ENCODE measurements at places on chromosomes 3 and 15.

DNA sequence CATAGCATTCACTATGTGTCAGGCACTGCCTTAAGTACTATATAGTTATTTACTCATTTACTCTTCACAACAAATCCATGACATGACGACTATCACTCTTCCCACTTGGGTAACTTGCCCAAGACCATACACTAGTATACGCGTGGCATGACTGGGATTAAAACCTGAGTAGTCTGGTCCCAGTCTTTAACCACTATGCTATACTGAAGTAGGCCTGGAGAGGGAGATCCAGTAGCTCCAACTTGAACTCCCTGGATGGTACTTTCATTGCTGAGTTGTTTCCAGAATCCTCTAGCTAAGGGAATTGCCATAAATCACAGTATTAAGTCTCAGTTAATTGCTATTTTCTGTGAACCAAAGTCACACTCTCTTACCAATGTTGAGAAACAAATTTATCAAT lies 116.2 kb upstream of the LSAMP start:
- no peak for DNase-seq

DNA sequence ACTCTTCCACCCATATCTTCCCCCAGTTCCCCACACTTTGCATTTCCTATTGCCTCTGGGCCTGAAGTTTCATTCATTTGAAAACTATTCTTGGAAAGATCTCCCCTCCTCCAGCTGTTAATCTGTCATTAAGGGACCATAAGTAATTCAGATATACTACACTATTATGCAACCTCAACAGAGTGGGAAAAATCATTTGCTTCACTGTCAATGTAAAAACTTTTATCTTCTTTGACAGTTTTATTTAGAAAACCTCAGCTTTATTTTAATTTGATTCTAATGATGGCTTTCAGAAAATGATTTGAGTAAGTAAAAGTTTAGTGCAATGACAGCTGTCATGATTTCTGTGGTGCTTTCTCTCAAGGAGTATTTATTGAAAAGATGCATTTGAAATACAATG lies 435.3 kb upstream of the KCNMB2 start:
- no peak for DNase-seq

DNA sequence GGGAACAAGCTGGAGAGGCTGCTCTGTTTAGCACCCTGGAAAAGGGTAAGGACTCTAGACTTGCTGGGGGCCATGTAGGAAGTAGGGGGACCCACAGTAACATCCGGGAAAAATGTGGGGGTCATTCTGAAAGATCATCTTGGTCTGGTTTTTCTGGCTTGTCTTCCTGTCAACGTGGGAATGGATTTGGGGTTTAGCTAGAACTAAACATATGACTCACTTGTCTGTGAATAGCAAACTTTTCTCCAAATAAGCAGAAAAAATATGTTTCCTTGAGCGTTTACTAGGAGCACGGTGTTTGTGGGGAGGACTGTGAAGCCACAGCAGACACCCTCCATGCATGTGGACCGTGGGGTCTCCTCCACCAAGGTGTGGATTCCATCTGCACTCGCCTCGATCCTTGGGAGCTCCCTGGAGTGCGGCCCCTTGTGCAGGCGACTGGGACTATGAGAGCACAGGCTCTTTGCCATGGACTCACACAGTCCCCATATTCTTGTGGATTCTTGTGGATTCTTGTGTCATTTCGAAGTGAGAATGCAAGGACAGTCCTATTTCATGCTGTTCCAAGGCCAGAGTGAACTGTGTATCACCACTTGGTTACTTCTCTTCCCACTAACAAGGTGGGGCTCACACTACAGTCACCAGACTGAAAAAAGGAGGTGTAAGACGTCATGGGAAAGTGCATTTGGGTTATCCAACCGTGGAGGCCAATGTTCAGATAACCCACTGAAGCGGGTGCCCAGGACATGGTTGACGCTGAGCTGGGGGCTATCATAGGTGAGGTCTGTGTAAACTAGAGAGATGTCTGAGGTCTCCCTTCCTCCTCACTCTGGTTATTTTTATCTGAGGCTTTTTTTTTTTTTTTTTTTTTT lies 25.5 kb downstream of the PGPEP1L start:
- DNase-seq: no peak

DNA sequence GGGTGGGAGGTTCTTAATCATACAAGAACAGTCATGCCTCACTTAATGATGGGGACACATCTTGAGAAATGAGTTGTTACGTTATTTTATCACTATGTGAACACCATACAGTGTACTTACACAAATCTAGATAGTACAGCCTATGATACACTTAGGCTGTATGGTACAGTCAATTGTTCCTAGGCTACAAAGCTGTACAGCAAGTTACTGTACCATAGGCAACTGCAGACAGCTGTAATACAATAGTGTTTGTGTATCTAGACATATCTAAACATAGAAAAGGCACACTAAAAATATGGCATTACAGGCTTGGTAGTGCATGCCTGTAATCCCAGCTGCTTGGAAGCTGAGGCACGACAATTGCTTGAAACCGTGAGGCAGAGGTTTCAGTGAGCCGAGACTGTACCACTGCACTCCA lies 55.7 kb upstream of the PLXND1 start:
- no peak for DNase-seq

DNA sequence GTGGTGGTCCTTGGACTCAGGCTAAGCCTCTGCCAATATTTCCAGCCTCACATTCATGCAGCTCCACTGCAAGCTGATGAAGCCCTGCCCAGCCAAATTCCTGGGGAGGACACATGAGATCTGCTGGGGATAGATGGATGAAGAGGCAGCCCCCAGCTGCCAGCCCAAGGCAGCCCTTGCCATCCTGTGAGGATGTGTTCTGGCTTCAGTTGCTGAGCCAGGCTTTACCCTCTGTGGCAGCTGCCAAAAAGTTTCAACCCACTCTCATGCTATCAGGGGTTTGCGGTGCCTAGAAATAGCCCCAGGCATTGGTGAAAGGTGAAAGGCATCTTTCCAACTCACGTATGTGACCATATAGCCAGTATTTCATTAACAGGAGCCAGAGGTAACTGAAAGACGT lies 37.6 kb downstream of the C2CD4A start:
- DNase-seq: no peak

GRCh38 chr3:30034246-30034991 lies 572.0 kb upstream of the TGFBR2 start:
- DNase-seq: no peak

- DNase-seq: no peak
These were observed 28.1 kb downstream of the CYP11A1 start for GRCh38 chr15:74339371-74339770.

- DNase-seq: no peak
These were observed 22.2 kb downstream of the SMAD3 start for GRCh38 chr15:67087507-67088172.

DNA sequence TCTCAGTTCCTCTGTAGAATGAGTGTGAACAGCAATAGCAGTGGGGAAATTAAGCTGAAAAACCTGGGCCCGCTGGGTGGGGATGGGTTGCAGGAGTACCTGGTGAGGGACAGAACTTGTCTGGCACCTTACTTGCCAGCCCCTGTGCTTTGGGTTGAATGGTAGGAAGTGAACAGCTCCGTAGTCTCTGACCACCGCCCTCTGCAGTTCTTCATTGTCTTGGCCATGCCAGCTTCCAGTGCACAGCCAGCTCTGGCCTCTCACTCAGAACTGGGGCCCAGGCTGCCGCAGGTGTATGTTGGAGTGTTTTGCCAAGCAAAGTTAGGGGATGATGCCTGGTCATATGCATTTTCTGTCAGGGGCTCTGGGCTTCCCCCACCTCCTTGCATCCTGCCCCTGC lies 14.0 kb upstream of the CHST14 start:
- DNase-seq: no peak

DNA sequence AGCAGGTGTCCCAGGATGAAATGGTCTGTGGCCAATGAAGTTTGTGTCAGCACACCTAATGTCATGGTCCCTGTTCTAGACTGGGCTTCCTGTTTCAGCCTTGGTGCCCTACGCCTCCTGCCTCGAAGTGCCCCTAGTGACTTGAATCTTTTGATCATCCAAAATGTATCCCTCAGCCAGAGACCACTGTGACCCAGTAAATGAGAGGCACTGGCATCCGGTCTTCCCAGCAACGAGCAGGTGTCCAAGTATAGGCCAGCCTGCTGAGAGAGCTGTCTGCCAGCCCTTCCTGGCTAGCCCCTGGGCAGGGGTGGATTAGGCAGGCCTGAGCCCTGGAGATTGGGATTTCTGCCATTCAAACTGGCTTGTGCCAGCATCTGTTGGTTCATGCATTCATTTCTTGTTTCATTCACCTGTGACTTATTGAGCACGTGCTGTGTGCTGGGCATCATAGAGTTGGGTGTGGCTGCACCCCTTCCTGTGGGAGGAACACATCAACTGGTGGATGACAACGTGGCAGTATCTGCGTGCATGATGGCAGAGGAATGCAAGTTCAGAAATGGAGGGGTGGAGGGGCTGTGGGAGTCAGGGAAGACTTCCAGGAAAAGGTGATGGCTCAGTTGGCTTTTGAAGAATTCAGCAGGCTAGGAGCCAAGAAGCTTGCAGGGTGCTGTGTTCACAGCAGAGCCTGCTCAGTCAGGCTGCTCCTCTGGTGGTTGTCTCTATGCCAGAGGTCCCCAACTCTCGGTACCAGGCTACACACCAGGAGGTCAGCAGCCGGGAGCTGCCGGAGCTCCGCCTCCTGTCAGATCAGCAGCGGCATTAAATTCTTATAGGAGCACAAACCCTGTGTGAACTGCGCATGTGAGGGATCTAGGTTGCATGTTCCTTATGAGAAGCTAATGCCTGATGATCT lies 21.6 kb downstream of the ESYT3 start:
- no peak for DNase-seq

- no peak for DNase-seq
These were observed 70.7 kb downstream of the XXYLT1 start for GRCh38 chr3:195200010-195200822.

DNA sequence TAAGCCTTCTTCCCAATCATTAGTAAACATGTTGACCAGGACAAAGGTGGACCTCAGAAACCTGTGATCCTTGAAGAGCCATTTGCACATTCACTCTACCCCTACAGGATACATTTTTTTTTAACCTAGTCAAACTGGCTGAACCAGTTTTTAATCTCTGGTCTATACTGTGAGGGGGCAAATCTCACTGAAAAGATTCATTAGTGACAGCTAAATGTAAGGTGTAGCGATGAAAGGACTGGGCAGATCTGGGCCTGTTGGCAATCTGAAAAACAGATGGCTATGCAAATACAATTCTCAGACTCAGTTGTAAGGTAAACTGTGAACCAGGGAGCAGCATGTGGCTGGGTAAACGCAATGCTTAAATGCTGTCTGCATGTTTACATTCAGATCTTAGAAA lies 75.6 kb upstream of the SNTN start:
- no peak for DNase-seq

GRCh38 chr15:39582977-39583595 lies 2.2 kb downstream of the THBS1 start:
- DNase-seq: no peak

DNA sequence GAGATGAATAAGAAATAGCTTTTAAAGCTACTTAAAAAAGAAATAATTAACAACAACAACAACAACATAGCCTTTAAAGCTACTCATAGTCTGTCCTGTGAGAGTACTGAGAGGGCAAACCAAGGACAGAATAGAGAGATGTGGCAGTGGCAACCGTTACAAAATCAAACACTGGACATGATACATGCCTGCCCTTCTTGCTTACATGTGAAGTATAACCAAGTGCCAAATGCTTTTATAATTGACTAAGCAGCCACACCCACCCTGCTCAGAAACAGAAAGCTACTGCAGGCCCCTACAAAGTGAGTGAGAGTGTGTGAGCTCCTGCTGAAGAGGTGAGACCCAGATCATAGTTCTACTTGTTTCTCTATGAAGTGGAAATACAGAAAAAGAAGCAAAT lies 38.4 kb downstream of the NDUFB4 start:
- DNase-seq: no peak

GRCh38 chr15:95581595-95581994 lies 748.9 kb upstream of the NR2F2 start:
- no peak for DNase-seq

- no peak for DNase-seq
These were observed 116.1 kb upstream of the PLXND1 start for GRCh38 chr3:129722527-129722926.

- peak; percentile 81 for DNase-seq
These were observed 3.6 kb downstream of the BCL6 start for GRCh38 chr3:187741403-187742350.

DNA sequence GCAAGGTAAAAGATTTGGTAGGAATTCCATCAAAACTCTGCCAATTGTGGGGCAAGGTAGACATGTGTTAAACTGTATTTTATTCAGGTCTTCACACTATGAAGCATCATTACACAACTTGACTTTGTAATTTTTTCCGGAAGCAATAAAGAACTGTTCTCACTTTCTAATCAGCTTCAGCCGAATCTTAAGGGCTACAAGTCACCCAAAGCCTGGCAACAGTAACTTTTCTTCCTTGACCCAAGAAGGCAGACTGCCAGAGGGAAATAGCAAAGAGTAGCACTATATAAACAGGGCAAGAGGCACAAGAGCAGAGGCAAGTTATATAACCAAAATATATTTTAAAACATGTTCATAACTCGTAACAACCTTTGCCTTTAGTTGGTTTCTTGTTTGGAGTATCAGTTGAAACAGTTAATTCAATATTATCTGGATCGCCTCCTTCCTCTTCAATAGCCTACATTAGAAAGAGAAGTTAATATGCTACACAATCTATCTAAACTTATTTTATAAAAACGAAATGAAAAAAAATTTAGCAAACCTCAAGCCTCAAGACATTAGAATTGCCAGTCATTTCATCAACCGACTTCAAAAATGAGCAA lies 1.4 kb downstream of the SLTM start:
- DNase-seq: peak; percentile 60

- DNase-seq: peak; percentile 31
These were observed 14.7 kb downstream of the TIMP4 start for GRCh38 chr3:12143949-12144504.

DNA sequence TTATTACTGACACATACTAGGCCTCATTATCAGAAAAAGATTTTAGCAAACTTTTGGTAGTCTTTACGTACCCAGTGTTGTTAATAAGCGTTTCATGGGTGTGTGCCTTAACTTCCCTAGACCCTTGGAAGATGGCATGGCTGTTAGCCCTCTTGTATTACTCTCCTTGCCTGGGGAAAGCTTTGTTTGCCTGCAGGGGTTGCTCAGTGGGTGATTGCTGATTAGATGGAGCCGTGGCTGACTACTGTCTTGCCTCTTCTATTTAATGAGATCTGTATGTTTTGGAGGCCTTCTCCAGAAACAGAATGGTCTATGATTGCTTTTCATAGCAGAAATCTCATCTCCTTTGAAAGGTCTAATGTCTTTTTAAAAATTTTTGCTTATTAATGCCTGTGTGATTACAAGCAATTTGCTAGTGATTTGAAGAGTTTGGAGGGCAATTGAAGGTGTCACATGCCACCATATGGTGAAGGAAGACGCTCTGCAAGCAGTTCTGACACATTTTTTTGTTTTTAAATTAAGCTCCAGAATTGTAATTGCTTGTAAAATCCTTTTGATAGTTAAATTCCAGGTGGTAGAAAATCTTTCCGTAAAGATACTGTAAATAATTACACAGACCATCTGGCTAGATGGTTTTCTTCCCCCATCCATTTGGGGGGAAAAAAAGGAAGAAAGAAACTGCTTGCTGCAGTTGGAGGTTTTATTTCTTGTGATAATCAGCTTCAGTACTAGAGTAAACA lies 11.4 kb upstream of the C3orf20 start:
- DNase-seq: no peak

Measured in body of pancreas (tissue), 4 donors.